ENCODE measurements at places on chromosomes 5 and 9.

DNA sequence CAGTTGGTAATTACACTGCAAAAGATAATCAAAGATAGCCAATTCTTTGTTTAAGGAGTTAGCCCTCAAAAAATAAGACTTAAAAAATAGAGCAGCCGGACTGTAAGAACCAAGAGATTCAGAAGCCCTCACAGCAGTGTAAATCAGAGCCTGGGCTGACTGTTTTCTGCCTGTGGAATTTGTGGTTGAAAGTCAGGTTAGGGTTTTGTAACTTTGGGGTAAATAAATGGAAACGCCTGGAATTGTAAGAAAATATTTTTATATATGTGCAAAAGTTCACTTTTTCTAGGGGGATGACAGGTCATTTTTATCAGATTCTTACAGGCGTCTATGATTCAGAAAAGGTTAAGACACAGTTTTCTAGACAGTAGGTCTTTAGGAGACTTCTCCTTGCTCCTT is 35.6 kb downstream of the KLHL3 start:
- DNase-seq: no peak

DNA sequence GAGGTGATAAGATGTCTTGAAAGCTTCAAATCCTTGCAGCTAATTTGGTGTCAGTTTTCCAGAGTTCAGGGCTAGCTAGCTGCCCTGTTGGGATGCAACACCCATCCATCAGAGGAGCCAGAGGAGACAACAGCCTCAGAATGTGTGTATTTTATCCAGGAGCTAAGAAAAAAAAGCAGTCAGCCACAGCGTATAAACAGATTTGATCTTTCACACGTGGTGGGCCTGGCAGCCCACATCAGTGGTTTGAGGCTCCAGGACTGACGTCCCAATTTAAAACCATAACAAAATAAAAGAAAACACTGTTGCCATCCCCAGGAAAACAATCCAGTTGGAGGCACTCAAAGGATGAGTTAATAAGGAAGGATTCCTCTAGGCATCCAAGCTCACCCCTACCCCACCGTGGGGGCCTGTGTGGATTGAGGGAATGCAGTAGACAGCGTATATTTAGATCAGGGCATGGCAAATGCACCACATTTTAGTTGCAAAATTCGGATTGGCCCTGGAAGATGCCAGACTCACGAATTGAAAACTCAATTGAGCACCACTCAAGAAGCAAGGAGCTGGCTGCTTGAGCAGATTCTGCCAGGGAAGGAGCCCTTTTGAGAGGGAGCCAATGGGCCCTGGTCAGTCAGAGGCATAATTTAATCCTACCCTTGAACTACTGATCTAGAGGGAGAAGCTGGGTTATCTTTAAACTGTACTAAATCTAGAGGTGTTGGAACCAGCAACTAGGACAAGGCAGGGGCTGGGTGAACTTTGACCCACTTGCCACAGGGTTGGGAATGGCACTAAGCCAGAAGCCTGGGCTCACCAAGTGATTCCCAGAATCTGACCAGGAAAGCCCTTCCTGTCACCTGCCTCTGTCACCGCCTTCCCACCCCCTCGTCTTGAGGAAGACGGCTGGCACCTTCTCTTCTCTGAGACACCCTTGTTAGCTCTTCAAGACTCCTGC is 17.5 kb downstream of the ADRA1B start:
- no peak for DNase-seq

DNA sequence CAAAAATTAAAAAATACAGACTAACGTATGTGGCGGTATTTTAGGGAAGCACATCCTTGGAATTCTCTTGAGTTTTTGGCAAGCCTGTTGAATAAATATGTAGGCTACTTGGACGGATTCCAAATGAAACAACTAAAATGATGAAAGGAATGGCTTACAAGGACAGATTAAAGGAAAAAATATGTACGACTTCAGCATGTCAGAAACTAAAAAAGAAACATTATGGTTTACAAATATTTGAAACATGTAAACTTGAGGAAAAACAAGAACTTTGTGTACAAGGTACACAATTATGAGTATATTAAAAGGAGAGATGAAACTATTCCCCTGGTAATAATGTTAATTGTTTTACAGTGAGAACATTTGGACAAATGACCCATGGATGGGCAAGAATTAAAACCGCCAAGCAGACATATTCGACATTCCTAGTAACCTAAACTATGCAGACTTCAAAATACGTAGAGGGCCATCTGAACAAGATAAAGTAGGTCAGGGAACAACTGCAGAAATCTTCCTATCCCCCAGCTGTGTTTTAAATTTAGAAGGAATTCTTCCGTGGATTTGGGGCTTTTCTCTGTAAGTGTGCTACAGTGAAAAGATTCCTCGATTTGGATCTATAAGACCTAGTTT is 12.5 kb downstream of the EDIL3 start:
- no peak for DNase-seq

GRCh38 chr5:59536875-59537274 is 356.7 kb downstream of the PDE4D start:
- no peak for DNase-seq

GRCh38 chr9:109863961-109864360 is 84.0 kb downstream of the PALM2AKAP2 start:
- no peak for DNase-seq

GRCh38 chr5:137342764-137343163 is 156.4 kb downstream of the SPOCK1 start:
- no peak for DNase-seq

- no peak for DNase-seq
Measured at GRCh38 chr5:6729386-6730310, 16.4 kb downstream of the TENT4A start.

DNA sequence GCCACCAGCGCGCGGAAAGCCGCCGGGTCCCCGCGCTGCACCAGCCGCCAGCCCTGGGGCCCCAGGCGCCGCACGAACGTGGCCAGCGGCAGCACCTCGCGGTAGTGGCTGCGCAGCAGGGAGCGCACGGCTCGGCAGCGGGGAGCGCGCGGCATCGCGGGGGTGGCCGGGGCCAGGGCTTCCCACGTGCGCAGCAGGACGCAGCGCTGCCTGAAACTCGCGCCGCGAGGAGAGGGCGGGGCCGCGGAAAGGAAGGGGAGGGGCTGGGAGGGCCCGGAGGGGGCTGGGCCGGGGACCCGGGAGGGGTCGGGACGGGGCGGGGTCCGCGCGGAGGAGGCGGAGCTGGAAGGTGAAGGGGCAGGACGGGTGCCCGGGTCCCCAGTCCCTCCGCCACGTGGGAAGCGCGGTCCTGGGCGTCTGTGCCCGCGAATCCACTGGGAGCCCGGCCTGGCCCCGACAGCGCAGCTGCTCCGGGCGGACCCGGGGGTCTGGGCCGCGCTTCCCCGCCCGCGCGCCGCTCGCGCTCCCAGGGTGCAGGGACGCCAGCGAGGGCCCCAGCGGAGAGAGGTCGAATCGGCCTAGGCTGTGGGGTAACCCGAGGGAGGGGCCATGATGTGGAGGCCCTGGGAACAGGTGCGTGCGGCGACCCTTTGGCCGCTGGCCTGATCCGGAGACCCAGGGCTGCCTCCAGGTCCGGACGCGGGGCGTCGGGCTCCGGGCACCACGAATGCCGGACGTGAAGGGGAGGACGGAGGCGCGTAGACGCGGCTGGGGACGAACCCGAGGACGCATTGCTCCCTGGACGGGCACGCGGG is at the start of gene TERT:
TSS of gene TERT (minus strand) at position 234 of the 815 bp plus-strand sequence. CDS start at position 155, 79 bp downstream.
- no peak for DNase-seq

DNA sequence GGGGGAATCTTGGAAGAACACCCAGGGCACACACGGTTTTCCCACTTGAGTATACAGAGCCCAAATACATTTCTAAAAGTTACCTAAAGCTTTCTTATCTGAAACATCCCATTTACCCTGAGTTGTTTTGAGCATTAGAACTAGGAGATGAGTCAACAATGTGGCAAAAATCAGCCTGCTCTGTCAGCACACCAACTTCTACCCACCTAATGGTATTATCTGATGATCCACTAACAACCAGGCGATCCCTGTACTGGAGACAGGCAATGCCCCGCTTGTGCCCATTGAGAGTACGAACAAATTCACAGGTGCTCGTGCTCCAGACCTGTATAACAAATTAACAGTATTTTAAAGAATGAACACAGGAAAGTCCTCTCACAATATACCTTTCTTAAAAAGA is 87.0 kb downstream of the SMIM23 start:
- DNase-seq: no peak

DNA sequence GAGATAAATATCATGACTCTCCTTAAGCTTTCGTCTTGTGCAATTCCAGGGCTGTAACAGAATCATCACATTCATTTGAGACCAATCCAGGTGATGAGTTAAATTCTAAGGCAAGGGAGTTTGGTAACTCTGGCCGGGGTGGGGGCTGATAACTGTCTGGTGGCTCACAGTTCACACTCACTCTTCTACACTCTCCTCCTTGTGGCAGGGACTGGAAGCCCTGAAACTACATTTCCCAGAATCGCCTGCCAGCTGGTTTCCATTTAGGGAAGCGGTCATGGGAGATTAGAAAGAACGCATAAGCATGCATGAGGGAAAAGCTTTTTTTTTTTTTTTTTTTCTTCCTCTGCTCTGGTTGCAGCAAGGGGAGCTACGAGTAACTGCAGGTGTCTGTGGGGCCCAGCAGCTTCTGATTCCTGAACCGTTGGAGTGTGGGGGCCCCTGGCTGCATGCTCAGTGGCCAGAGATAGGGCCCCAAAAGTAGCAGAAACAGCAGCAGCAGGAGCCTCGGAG is 154.8 kb upstream of the TBC1D2 start:
- DNase-seq: peak; percentile 73

DNA sequence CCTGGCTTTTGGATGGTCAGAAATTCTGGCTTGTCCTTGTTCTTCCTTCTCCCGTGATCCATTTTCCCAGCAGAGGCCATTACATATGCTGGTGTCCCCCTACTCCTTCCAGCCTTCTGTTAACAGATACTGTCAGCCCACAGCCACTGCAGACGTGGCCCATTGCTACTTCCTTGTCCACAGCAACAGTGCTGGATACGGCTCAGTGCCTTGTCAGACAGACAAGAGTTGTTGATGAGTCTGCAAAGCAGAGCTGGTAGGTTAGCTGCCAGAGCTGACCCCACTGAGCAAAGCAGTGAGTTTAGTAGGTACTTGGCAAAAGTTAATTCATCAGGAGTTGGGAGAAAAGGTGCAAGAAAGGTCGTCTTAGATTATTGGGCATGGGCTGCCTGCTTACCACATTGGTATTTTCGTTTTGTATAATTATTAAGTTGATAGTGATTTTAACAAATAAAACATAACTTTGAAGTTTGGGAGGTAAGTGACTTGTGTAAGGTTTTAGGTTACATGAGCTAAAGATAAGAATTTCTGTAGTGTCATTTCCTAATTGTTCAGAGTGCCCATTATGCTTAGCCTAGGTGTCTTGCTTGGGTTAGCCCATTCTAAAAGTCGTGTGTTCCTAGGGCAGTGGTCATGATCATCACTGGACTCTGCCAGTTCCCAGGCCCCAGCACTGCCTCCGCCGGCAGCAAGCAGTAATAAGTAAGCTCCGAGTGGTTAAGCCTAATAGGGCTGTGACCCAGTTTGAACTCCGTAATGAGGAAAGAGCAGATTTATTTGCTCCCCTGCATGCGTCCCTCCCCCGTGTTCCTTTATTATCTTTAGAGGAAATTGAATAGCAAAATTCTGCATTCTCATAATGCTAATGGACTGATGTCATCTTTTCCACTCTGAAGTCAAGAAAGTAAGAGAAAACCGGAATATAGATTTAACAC is 292.0 kb downstream of the FANCC start:
- DNase-seq: peak; percentile 68

DNA sequence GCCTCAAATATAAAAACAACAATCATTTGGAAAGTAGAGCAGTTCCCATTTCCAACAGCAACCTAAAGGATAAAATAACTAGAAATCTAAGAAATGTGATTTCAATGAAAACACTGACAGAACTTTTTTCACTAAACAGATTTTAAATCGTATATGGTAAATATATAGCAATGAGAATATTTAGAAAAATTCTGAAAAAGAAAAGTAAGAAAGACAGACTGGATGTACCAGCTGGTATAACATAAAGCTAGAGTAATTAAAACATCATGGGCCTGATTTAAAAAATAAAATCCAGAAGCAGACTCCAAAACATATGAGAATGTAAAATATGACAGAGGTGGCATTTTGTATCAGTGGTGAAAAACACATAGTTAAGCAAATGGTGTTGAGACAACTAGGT is 308.9 kb downstream of the MLLT3 start:
- DNase-seq: no peak

GRCh38 chr9:811106-811531 is 30.4 kb upstream of the DMRT1 start:
- no peak for DNase-seq

DNA sequence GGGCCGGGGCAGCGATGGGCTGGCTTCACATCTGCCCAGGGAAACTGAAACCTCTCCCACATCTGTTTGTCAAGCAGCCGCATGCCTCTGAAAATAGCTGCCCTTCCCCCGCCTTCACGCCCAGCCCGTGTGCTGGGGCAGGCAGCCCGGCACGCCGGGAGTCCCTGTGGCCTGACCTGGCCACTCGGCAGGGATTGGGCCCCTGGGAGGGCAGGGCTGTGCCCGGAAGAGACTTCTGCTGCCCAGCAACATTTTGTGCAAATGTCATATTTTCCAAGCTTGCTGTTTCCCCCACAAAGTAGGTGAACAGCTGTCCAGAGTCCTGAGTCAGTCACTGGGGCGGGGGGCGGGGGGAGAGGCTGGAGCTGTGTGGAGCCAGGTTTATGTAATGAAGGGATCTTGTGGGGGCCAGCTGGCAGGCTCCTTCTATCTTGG is 8.2 kb downstream of the COL27A1 start:
- no peak for DNase-seq

GRCh38 chr9:135340143-135340655 is 139.4 kb upstream of the PPP1R26 start:
- DNase-seq: no peak

- no peak for DNase-seq
Measured at GRCh38 chr5:126947146-126948010, 83.0 kb downstream of the MARCHF3 start.

- DNase-seq: peak; percentile 41
Measured at GRCh38 chr5:151742870-151743294, 15.5 kb downstream of the ATOX1 start.

DNA sequence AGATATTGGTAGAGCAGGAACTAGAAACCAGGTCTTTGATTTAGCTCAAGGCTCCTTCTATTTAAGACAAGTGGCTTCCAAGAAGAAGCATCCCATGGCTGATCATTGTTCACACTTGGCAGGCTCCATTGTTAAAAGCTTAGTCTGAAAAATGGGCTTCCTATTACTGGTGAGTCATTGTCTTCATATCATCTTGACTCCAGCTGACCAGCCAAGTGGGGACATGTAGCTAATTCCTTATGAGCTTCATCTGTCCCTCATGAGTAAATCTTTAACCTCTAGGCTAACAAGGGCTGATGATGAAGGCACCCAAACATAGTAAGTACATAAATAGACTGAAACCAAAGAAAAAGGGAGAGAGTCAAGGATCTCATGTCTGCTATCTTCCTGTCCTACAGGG is 530.3 kb upstream of the KLF4 start:
- DNase-seq: no peak

- no peak for DNase-seq
Measured at GRCh38 chr5:127871503-127872153, 168.4 kb downstream of the CCDC192 start.

DNA sequence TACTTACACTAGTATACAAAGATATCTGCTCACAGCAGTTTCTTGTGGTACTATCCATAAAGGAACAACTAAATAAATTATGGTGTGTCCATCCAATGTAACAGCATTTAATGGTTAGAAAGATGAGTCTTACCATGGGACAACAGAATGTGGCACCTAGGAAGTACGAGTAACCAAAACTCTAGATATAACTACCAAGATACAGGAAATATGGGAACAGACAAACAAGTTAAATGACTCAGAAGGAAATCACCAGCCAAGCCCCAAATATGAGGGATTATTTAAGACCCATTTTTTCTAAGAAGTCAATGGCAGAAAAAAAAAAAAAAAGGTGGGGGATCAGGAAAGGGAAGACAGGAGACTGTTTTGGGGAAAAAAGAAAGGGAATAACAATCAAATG is 294.8 kb downstream of the PRELID2 start:
- no peak for DNase-seq

- no peak for DNase-seq
Measured at GRCh38 chr9:81461196-81461595, 228.2 kb downstream of the TLE1 start.
